Fibroblast of skin of scalp (primary cell): ENCODE measurements at places on chromosomes 5 and 9.
A peak's percentile ranks its signal among the peaks of the same experiment; 100 is the strongest.

GRCh38 chr5:173792781-173793547 lies 95.2 kb upstream of the CPEB4 start:
- DNase-seq, result no peak

DNA sequence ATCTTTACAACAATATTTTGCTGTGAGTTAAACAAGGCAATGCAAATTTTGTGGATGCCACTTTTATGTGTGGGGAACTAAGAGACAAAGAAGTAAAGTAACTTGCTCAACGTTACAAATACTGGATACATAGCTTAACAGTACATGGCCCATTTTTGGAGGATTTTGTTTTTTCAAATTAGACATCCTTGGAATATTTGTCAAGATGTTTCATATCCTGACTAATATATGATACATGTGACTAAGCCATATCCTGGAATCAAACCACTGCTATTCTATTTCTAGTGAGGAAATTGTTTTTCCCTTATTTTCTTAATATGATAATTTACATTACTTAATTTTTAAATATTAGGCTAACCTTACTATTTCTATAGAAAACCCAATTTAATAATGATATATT lies 529.8 kb downstream of the DMRTA1 start:
- DNase-seq, result peak; percentile 59

GRCh38 chr5:179203248-179203647 lies 142.0 kb downstream of the ADAMTS2 start:
- no peak for DNase-seq

DNA sequence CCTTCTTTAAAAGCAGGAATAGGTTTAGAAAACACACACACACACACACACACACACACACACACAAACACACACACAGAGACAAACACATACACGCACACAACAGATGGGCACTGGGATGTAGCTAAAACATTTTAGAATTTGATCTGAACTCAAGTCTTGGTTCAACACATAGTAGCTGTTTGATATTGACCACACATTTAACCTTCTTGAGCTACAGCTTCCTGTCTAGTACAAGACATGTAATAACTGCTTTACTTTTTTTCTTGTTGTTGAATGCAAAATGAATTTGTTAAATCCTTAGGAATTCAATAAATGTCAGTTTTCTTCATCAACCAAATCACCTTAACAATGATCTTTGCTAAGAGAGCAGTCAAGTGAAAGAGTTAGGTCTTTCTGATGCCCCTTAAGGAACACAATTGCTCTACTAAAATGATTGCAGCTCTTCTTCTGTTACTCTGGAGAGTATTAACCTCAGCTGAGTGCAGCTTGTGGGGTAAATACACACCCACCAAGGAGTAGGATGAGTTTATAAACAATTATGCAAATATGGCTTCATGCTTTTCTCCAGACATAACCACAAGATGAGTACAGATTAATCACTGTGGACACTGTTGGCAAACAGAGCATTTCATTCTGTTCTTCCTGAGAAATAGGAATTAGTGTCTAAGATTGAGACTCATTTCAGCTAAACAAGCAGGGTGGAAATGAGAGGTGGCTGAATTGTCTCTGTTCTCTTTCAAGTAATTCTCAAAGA lies 302.9 kb upstream of the PAPPA start:
- DNase-seq, result peak; percentile 80

DNA sequence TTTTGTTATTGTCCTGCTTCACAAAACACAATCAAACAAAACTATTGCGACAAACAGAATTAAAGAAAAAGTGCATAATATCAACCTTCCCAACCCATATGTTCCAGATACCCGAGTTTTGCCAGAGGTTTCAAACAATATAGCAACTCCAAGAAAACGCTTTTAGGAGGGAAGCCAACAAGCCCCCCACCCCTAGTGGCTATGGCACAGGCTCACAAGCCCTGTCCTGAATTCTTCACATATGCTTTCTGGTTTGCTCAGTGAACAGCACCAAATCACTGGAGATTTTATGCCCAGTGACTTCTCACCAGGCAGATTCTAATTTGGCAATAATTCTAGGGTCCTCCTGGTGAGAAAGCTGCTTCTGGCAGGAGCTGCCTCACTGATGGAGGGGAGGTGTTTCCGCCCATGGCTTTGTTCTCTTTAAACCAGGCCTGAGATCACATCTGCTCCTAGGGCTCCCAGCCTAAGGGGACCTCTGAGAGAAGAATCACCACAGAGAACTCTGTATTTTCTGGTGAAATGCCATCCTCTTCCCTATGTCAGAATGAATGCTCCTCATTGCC lies 1982.4 kb downstream of the EFNA5 start:
- no peak for DNase-seq
